Neuronal stem cell (in vitro differentiated cells): ENCODE measurements at places on chromosomes 6 and 20.

GRCh38 chr6:105189026-105189820, 9.4 kb upstream of the POPDC3 start:
- DNase-seq: no peak

GRCh38 chr20:33092361-33092760, 12.9 kb downstream of the BPIFB4 start:
- DNase-seq: no peak

DNA sequence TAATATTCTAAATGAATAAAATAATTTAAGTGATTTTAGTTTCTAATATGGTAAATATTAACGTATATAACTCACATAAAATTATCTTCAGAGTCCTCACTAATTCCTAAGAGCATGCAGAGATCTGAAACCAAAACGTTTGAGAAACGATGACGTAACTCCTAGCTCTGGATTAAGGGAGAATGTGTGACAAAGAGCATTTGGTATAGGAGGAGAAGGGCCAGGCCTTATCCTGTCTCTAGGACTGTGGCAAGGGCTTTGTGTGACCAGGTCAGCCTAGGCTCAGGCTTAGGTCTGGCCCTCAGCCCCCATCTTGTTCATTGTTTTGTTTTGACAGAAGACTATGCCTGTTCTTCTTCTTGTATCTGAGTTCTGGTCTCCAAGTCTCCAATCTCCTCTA, 19.2 kb upstream of the POLR1H start:
- no peak for DNase-seq

GRCh38 chr6:111986651-111987050, 67.3 kb upstream of the CCN6 start:
- DNase-seq: no peak

DNA sequence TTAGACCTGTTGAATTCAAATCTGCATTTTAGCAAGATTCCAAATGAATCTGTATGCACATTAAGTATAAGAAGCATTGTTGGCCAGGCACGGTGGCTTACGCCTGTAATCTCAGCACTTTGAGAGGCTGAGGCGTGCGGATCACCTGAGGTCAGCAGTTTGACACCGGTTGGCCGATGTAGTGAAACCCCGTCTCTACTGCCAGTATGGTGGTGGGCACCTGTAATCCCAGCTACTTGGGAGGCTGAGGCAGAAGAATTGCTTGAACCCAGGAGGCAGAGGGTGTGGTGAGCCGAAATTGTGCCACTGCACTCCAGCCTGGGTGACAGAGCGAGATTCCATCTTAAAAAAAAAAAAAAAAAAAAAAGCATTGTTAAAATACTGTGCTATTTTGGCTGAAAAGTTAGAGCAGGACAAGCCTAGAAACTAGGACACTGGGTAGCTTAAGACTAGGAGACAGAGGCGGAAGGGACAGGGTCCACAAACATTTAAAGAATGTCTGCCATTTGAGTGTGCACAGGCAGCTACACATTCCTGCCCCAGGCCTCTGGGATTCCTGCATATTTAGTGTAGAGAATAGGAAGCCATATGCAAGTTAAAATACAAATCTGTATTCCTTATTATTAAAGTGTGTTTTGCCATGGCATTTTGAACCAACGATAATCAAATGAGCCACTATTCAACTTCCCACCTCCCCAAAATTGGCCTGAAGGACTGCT, 45.1 kb upstream of the EEF1A1 start:
- DNase-seq: peak; percentile 42

GRCh38 chr6:39184906-39185580, 44.2 kb downstream of the KCNK5 start:
- no peak for DNase-seq

GRCh38 chr6:225121-225721, 67.1 kb upstream of the DUSP22 start:
- no peak for DNase-seq

- peak; percentile 33 for DNase-seq
Measured at GRCh38 chr6:53793318-53794136, 1.3 kb upstream of the LRRC1 start.

DNA sequence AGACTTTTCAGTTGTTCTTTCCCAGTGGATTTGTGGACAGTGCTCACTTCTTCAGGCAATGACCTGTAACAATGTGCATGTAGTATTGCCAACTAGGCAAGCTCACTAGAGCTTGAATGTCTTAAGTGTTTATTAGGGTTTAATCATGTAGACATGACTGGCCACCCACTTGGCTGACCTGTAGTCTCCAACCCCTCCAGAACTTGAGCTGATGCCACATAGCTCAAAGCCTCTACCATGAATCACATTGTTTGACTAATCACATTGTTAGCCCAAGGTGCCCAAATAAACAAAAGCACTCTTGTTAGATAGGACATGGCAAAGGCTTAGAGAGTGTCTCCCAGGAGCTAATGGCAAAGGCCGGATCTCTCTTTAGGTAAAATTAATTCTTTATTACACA, 272.7 kb downstream of the GRIK2 start:
- DNase-seq: no peak

DNA sequence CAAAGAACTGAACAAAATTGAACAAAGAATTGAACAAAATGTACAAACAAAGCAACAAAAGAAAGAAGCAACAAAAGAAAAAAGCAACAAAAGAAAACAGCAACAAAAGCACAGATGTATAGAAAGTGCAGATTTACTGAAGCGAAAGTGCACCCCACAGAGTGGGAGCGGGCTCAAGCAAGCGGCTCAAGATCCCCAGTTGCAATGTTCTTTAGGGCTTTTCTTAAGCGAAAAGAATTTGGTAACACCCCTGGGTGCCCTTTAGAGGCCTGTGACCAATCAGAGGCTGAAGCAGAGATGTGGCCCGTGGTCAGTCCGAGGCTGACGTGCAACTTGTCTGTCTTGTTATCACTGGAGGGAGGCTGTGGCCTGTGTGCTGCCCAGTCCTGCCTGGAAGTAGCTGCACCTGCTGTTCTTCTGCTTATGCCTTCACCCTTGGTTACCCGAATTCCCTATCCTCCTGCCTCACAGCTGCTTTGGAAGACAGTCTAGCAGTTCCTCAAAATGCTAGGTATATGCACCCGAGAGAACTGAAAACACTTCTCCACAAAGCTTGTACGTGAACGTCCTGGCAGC, 13.2 kb upstream of the KIF25 start:
- no peak for DNase-seq

DNA sequence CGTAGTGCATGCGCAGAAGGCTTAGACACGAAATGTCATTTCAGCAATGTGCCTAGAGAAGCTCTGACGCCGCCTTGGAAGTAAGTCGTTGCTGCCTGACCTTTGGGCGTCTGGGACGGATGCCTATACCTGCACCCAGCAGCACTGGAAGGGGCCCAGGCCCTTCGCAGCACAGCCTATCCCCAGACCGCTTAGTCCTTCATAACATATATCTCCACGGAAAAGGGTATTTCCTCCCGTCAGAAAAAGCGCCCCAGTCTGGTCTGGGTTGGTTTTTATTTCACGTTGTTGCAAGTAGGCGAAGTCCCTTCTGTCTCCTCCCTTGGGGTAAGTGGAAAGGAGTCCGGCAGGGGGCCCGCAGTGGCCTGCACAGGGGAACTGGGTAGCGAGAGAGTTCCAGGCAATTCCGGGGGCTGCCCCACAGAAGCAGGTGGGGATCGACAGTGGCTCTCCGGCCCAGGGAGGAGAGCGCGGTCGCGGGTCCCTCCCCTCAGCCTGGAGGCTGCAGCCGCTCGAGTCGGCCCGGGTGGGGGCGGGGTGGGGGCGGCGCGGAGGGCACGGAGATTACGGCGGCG, 559 bp upstream of the EYA4 start:
- DNase-seq: peak; percentile 54

- no peak for DNase-seq
Measured at GRCh38 chr20:3614466-3614865, 48.7 kb downstream of the GFRA4 start.

DNA sequence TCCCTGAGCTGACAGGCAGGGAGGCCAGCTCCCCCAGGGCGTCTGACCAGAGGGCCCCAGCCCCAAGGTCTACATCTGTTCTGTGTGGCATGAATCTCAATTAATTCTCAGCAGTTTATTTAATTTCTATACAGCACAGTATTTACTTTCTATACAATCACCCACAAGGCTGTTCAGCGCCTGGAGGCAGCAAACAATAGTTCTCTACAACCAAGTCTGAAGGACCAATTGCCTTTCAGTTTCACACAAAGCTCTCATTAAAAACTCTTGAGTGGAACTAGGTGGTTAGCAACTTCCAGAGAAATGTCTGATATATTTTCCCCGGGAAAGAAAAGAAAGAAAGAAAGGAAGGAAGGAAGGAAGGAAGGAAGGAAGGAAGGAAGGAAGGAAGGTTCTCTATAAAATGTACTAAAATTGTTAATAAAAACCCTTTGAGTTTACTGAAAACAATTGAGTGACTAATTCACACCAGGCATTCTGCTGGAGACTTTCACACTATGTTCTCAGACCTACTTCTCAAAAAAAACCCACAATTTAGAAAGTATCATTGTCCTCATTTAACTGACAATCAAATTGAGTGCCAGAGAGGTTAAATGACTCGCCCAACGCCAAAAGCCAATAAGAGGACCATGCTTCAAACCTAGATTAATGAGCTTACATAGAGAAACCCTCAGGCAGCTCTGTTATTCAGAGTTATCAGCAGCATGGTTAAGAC, 62.5 kb downstream of the METTL24 start:
- no peak for DNase-seq

DNA sequence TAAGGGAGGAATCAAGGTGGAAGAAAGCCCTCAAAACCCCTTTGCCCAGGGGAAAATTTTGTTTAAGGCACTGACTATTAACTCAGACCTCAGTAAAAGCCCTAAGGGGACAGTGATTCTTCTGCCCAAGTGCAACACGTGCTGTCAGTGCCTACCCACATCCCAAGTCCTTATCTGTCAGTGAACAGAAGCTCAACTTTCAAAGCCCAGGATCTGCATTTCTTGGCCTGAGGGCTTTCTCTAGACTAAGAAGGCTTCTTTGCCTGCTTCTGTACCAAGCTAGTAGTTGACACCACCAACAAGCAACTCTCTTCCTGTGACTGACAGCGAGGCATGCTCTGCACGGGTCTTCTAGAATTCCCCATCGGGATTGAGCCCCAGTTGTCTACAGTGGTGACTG, 416.0 kb upstream of the SPTLC3 start:
- no peak for DNase-seq

- no peak for DNase-seq
Measured at GRCh38 chr6:106188104-106188794, 102.1 kb downstream of the PRDM1 start.

- no peak for DNase-seq
Measured at GRCh38 chr20:48582673-48582985, 245.2 kb downstream of the PREX1 start.
